Activated CD4-positive, CD25-positive, alpha-beta regulatory T cell treated with anti-CD3 and anti-CD28 coated beads, Interleukin-2, amount 50 U/mL, for 24 hours (primary cell): ENCODE measurements at places on chromosomes 16 and 17.

DNA sequence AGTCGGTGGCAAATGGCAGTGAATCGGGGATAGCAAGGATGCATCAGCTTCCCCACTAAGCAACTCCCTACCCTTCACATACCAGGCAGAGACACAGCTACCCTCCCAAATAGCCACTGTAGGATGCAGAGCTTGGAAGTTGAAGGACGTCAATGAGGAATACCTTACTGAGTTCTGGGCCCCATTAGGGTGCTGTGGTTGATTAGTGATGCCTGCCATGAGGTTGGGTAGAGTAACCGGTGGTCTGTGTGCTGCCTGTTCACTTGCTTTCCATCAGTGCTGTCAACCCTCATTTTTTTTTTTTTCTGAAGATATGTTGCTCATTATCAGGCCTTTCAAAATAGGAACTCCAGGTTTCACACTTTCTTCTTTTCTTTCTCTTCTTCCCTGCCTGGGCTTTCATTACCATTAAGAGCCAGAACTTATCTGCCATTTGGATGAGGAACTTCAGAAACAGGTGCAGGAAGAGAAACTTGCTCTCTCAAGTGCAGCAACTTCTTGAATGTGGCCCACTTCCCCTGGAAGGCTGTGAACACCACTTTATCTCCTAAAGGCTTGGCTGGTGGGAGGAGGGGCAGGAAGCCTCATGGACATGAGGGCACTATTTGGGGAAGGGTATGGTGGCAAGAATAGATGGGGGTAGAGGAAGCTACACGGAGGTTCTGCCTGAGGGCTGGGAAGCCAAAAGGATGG lies 183.5 kb downstream of the NTN1 start:
- ATAC-seq, result no peak

DNA sequence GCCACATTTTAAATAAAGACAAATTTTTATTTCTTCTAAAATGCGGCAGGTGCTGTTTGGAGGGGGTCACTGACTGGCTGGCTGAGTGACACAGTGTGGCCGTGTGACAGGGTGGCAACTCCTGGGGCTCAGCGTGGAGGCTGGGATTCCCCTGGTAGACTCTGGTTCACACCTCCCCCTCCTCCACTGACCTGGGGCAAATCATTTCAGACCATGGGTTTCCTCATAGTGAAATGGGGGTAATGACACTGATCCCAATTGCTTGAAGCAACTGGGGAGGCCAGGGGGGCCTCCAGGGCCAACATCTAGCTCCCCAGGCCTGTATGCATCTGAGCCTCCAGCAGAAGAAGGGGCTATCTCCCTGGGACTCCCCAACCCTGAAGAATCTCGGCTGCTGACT lies 6.6 kb downstream of the HSD11B2 start:
- no peak for ATAC-seq

- no peak for ATAC-seq
Observed at GRCh38 chr17:75338335-75338734, 49.1 kb upstream of the SLC25A19 start.

DNA sequence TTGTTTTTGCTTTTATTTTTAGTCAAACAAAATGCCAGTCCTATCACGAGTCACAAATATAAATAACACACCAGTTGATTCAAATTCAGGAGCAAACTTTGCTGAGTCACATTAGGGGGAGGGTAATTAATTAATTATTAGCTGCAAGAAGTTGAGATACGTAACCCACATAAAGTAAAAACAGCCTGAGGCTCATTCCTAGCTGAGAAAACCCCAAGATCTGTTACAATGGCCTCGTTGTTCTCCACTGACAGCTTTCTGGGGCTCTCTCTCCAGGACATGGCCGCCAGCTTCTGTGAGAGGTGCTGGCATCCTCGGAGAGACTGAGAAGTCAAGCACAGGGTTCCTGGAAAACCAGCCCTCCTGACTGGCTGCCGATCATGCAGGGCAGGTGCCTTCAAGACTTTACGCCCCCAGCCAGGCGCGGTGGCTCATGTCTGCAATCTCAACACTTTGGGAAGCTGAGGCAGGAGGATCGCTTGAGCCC lies 11.1 kb downstream of the RAB40B start:
- no peak for ATAC-seq

DNA sequence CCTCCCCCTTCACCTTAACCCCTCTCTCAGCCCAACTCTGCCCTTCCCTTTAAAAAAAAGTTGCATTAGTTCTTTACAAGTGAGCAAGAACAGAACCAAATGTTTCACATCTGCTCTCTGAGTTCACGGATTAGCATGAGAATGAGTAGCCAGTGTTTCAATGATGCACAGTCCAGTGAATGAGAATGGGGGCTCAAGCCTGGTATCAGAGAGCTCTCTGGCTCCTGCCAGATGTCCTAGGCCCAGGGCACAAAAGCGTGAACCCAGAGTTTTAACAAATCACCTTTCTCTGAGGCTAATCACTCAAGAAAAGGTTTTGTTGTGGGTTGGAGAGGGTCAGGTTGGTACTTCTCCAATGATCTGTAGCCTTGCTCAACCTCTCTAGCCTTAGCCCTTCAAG lies 41.5 kb upstream of the HS3ST3A1 start:
- ATAC-seq, result no peak

DNA sequence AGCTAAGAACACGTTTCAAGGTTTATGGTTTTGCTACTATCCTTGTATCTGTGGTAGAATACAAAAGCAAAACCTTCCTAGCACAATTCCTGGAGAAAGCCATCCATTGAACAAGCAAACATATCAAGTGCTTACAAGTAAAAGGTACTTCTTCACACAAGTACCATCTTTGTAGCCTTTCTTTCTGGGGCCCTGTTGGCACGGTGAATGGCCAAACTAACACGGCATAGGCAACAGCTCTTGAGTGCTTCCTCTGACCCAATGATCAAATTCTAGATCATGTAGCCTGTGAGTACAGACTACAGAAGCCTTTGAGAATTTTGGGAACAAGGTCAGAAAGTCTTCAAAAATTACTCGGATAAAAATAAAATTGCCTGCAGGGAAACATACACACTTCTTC lies 57.9 kb downstream of the ANKFY1 start:
- ATAC-seq, result no peak

GRCh38 chr17:79849953-79850352 lies 10.7 kb upstream of the CBX4 start:
- ATAC-seq, result no peak

DNA sequence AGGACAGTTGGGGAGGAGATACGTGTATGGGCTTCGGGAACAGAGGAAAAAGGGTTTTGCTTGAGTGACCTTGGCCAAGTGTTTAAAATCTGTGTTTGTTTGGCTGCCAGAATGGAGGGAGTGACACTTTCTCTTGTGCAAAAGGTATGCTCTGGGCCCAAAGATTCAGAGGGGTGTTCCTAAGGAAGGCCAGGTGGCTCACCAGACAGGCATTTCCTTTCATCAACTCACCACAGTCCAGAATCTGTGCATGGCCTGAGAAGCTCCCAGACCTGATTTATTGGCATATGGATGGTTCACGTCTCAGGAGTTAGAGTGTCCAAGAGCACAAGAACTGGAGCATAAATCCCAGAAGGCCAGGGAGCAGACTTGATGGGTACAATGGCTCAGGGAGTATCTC lies 53.4 kb upstream of the NLK start:
- no peak for ATAC-seq

DNA sequence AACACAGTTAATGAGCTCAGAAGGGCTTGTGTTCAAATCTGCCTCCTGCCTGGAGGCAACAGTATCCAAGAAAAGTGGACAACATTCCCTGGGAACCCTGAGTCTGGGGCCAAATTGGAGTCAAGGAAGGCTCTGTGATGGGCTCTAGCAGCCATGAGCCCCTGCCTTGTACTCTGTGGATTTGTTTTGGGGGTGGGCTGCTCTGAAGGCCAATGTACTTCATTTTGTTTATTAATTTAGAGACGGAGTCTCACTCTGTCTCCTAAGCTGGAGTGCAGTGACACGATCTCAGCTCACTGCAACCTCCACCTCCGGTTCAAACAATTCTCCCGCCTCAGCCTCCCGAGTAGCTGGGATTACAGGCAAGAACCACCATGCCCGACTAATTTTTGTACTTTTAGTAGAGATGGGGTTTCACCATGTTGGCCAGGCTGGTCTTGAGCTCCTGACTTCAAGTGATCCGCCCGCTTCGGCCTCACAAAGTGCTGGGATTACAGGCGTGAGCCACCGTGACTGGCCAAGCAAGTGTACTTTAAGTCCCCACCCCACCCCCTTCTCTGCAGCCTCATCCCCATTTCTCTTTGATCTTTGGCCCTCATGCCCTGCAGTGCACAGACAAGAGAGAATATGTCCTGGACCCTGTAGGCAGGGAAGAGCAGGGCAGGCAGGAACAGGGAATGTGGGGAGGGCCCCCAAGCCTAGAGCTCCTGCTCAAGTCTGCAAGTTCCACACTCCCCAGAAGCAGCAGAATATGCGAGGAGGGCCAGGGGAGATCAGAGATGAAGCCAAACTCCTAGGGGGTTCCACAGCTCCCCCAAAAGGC lies 2.7 kb upstream of the GIP start:
- ATAC-seq, result no peak

GRCh38 chr17:72137161-72137560 lies 16.3 kb downstream of the SOX9 start:
- ATAC-seq, result no peak

- ATAC-seq, result no peak
Observed at GRCh38 chr17:21495281-21495680, 119.1 kb downstream of the KCNJ12 start.

GRCh38 chr16:57727610-57728009 lies 8.0 kb upstream of the KATNB1 start:
- ATAC-seq, result no peak
